ENCODE measurements at places on chromosomes 7 and 10.

DNA sequence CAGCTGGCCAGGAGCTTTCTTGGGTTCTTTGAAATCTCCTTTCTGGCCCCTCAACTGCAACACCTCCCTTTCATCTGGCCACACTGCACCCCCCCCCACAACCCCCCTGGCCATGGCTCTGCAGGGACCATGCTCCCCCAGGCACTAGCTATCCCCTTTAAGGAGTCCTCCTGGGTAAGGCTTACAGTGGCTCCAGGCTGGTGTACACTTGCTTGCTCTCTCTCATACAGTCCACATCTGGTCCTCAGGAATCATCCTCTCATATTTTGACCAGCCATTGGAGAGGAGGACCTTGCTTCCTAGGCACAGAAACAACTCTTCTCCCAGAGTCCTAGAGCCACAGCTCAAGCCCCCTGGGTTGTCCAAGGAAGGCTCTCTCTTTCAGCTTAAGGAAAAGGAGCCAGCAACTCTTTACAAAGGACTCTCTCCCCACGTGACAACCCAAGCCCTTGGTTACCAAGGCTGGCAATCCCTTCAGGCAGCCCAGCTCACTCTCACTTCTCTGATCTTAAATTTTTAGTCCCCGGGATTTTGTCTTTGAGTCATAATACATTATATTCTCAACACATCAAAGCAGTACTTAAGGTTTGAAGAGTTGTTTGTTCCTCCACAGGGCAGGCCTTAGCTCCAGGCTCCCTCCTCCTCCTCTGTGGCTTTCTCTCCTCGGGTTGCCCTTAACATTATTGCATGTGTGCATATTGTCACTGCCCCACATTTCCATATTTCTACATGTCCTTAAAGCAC lies 9.9 kb downstream of the GARIN1A start:
- no peak for DNase-seq

DNA sequence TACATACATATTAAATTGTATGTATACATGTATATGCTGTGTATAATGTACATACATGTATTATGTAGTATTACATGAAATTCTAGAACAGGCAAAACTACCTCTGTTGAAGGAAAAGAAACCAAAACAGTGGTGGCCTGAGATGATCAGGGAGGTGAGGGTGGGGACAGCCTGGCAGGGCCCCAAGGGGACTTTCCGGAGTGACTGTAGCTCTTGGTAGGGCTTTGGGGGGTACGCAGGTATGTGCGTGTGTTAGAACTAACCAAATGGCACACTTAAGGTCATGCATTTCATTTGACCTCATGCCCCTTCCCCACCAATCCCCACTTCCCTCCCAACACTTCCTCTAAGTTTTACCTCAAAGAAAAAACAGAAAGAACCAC lies 31.3 kb downstream of the CTBP2 start:
- DNase-seq = no peak

- DNase-seq = no peak
Measured at GRCh38 chr10:64659311-64659710, 1138.1 kb downstream of the REEP3 start.

GRCh38 chr10:128499956-128500355 lies 373.7 kb upstream of the MKI67 start:
- DNase-seq = no peak

- no peak for DNase-seq
Measured at GRCh38 chr10:1329622-1330021, 273.4 kb downstream of the WDR37 start.

GRCh38 chr7:86643561-86644281 lies at the start of gene GRM3:
Gene GRM3 (plus strand): TSS chr7:86643909. CDS start chr7:86765146, 121,237 bp downstream.
- no peak for DNase-seq

DNA sequence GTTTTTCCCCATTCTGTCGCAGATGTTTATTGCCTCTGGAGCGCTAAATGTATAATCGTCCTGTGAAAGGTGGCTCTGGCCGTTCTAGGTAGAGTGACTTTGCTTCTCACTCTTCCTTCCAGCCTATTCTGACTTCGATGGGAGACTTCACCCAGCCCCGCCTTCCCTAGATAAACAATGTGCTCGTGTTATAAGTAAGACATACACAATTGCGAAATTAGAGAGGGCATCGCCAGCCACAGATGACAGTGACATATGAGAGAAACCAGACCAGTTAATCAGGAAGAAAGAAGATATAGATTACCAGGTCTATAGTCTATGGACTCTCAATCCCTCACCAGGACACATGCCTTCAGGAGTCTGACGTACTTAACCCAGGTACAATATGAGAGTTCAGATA lies 1050.5 kb upstream of the AUTS2 start:
- DNase-seq = peak; percentile 36

DNA sequence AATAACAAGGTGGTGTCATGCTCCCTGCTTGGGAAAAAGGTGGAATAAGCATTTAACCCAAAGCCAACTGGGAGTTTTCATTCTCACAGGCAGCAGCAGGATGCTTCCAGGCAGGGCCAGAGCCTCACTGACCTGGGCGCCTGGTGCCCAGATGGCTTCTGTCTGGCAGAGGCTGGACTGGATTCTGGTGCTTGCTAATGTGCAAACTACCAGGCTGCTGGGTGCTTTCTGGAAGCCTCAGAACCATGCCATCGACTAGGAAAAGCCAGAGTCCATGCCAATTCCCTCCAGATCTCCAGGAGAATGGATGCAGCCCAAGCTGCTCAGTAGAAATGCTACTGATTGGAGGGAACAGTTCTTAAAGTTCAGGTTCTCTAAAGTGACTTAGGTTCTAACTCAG lies 36.2 kb downstream of the VIPR2 start:
- no peak for DNase-seq

- no peak for DNase-seq
Measured at GRCh38 chr7:25686493-25686892, 458.2 kb upstream of the NPVF start.

- no peak for DNase-seq
Measured at GRCh38 chr10:25851548-25851947, 82.5 kb upstream of the MYO3A start.

GRCh38 chr10:61217851-61218565 lies 235.2 kb downstream of the TMEM26 start:
- no peak for DNase-seq

GRCh38 chr10:119654540-119654939 lies 3.4 kb downstream of the BAG3 start:
- no peak for DNase-seq

DNA sequence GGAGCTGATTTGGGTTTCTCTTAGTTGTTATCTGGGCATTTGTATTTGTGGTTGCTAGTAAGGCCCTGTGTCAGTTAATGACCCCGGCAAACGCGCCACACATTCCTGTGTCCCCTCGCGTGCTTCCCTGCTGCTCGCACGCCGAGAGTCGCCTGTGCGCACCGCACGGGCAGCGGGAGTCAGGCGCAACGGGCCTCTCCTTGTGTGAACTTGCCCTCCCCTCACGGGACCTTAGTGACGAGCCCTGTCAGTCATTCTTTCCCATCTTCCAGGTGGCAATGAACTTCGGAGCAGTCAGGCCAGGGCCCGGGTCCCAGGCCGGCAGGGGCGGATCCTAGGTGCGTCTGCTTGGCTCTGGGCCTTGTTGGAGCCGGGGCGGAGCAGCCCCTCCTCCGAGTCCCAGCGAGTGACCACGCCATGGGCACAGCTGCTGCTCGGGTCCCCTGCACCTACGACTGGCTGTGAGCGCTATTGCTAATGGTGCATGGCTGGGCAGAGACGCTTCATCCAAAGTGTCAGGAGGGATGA lies 12.4 kb upstream of the PRKAR1B start:
- DNase-seq = no peak

DNA sequence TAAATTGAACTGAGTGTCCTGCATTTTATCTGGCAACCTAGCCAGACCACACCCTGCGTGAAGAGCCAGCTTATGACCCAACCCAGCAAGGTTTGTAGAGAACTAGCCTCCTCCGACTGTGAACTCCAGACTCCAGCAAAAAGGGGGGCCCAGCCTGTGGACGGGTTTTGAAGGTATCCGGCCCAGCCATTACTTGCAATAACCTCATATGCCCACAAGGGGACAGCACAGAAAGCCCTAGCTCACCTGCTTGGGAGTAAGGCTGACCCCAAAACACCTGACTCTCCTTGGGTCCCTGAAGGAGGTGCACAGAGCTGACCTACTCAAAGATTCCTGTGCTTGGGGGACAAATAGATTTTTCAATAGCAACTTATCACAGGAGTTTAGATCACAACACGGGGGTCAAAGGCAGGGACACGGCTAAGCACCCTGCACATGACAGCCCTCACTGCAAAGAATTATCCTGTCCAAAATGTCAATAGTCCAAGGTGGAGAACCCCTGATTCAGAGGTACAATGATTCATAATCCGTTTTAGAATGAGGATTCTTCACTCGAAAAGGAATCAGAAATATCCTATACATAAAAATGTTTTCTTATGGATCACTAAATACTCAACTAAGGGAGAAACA lies 4.6 kb downstream of the TRPV6 start:
- DNase-seq = no peak

GRCh38 chr7:11474902-11475585 lies 357.0 kb downstream of the THSD7A start:
- no peak for DNase-seq

DNA sequence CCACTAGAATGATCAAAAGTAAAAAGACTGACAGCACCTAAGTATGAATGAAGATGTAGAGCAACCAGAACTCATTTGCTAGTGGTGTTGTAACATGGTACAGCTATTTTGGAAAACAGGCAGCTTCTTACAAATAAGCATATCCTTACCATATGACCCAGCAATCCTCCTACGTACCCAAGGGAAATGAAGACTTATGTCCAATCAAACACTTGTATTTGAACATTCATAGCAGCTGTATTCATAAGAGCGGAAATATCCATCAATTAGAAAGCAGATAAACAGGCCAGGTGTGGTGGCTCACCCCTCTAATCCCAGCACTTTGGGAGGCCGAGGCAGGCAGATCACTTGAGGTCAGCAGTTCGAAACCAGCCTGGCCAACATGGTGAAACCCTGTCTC lies 53.0 kb downstream of the KLRG2 start:
- no peak for DNase-seq

DNA sequence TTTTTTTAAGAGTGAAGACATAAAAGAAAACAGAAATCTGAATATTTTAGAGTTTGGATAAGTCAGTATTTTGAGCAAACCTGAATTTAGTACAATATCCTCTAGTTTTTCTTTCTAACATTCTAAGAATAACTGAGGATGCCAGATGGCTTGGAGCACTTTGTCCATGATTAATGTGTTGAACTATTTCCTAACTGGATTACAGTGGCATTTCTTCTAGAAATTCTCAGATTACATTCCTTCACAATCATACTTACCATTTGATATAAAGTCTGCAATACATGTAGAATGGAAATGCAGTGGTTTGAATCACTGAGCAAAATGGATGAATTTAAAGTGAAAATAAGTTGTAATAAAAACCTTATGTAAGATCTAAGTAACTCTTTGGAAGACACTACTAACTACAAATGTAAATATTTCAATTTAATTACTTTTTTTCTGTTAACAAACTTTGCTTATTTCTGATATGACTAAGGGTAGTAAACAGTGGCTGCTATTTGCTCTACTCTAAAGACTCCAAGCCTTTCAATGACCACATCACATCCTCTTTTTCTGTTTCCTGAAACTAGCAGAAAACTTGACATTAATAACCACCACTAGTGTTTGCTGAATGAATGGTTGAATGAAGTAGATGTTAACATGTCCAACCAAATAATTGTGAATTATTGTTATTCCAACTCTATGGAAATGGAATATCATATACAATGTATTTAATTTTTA lies 102.8 kb downstream of the PRKG1 start:
- no peak for DNase-seq

- DNase-seq = no peak
Measured at GRCh38 chr10:73159038-73159648, 8.7 kb downstream of the ECD start.

GRCh38 chr7:27435461-27435860 lies 192.9 kb downstream of the EVX1 start:
- DNase-seq = no peak

GRCh38 chr10:5919568-5919967 lies 29.5 kb downstream of the FBH1 start:
- DNase-seq = no peak

GRCh38 chr7:84060000-84060399 lies 134.6 kb downstream of the SEMA3A start:
- no peak for DNase-seq

DNA sequence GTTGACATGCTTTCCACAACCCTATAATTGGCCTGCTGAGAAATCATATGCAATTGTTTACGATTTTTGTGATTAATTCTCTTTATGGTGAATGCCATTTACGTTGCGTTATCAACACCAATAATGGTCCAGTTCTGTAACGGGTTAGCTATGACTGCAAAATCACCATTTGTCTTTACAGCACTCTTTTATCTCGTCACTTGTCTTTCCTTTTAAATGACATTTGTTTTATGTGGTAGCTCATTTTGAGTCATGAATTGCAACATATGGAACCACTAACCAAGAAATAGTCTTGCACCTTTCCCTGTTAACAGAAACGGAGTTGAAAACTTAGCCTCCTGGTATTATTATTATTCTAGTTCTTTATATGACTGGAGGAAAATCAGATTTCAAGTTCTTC lies 3.1 kb upstream of the KIAA1217 start:
- no peak for DNase-seq

DNA sequence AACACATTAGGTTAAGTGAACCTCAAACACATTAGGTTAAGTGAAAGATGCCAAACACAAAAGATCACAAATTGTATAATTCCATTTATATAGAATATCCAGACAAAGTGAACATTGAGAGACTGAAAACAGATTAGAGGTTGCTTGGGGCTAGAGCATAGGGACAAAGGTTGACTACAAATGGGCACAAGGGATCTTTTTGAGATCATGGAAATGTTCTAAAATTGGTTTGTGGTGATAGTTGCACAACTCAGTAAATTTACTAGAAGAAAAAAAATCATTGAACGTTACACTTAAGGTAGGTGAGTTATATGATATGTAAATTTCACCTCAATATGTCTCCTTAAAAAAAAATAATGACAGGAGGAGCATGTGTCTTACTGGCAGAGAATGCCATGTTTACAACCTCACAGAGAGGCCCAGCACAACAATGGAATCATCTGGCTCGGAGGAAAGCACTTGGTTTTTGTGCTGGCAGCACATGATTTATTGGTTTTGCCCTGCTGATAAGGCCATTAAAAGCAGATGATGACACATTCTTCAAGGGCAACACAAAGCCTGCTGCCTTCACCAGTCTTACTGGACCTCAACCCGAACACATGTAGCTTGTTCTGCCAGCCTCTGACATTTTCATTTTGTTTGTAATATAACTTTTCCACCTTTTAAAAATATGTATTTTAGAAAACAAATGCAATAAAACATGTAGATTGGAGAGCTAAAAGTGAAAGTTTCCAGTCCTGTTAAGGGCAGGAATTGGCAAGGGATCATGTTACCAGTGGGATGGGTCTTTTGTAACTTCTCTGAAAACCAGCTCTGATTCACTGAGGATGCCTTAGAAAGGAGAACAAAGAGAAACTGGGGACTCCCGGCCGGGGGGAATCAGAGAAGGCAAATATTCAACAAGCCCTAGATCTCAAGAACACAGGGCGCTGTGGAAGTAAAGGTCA lies 11.9 kb upstream of the LMOD2 start:
- DNase-seq = peak; percentile 60

GRCh38 chr7:128031901-128032604 lies 816 bp upstream of the LRRC4 start:
- DNase-seq = peak; percentile 26
